Stimulated activated CD8-positive, alpha-beta memory T cell treated with anti-CD3 and anti-CD28 coated beads, Interleukin-4, amount 100 ng/mL, for 24 hours (primary cell): ENCODE measurements at places on chromosomes 16 and 17.

- no peak for DNase-seq
Observed at GRCh38 chr16:68356919-68357286, 46.1 kb downstream of the PRMT7 start.

DNA sequence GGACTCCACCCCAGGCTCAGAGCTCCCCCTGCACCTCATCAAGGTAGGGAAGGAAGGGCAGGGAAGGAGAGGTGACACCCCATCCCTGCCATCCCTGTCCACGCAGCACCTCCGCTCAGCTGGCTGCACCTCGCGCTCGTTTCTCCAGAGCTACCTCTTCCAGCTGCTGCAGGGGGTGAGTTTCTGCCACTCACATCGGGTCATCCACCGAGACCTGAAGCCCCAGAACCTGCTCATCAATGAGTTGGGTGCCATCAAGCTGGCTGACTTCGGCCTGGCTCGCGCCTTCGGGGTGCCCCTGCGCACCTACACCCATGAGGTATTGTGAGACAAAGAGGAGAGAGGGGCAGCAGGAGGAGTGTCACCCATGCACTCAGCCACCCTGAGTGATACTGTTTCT, 1.4 kb downstream of the CDK3 start:
- DNase-seq, result no peak

- no peak for DNase-seq
Observed at GRCh38 chr17:55740511-55741355, 10.1 kb upstream of the PCTP start.

- no peak for DNase-seq
Observed at GRCh38 chr16:87288753-87289362, 28.3 kb downstream of the C16orf95 start.

DNA sequence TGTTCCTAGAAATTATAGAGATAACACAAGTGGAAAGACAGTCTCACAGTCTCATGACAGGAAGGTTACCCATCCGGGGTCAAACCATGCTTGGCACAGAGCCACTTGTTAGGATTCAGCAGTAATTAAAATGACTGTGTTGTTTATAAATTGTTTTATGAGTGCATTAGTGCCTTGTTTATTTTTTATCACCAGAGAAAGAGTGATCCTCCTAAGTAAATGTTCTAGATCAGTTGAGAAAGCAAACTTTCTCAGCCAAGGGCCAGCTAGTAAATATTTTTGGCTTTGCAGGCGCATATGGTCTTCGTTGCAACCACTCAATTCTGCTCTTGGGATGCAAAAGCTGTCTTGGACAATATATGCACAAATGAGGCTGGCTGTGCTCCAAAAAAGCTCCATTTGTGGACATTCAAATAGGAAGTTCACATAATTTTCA, 253.9 kb upstream of the CACNG5 start:
- DNase-seq, result no peak

GRCh38 chr16:27433636-27434035, 31.7 kb downstream of the IL21R start:
- DNase-seq, result no peak

GRCh38 chr17:7233701-7234082, 625 bp downstream of the DVL2 start:
- DNase-seq, result no peak

DNA sequence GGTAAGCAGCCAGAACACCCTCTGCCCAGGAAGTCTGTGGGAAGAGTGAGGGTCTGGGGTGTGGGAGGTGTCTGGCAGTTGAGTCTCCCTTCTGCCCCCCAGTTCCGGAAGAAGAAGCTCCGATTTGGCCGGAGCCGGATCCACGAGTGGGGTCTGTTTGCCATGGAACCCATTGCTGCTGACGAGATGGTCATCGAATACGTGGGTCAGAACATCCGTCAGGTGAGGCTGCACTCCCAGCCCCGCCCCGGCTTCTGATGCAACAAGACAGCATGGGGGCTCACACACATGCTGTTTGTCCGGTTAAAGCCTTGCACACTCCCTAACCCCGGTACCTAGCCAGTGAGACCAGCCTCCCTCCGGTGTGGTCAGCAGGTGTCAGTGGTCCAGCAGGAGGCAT, 4.0 kb upstream of the HSD3B7 start:
- no peak for DNase-seq

- DNase-seq, result no peak
Observed at GRCh38 chr17:66684261-66684660, 150.7 kb upstream of the CACNG5 start.

DNA sequence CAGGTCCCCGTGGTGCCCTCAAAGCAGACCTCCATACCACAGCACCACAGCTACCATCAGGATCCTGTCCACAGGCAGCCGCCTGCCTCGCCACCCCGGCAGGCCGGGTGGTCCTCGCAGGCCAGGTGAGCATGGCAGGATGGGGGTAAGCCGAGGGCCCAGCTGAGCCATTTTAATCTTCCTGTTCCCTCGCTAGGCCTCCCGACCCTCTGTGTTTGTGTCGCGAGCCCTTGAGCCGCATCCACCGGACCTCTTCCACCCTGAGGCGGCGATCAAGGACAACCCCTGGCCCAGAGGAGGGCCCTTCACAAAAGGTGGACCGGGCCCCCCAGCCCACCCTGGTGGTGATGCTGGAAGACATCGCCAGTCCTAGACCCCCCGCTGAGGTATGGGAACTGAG, 2.0 kb downstream of the PRR14 start:
- no peak for DNase-seq

- DNase-seq, result no peak
Observed at GRCh38 chr17:75301049-75301448, 11.8 kb upstream of the SLC25A19 start.

DNA sequence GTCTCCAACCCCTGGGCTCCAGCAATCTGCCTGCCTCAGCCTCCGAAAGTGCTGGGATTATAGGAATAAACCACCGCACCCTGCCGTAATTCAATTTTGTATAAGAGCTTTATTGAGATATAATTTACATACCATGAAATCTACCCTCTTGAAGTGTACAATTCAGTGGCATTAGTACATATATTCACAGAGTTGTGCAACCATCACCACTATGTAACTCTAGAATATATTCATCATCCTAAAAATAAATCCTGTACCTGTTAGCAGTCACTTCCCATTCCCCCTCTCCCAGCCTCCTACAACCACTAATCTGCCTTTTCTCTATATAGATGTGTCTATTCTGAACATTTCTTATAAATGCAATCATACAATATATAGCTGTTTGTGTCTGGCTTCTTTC, 26.1 kb downstream of the TOM1L2 start:
- no peak for DNase-seq

GRCh38 chr17:79036596-79036995, 12.6 kb downstream of the C1QTNF1 start:
- no peak for DNase-seq

DNA sequence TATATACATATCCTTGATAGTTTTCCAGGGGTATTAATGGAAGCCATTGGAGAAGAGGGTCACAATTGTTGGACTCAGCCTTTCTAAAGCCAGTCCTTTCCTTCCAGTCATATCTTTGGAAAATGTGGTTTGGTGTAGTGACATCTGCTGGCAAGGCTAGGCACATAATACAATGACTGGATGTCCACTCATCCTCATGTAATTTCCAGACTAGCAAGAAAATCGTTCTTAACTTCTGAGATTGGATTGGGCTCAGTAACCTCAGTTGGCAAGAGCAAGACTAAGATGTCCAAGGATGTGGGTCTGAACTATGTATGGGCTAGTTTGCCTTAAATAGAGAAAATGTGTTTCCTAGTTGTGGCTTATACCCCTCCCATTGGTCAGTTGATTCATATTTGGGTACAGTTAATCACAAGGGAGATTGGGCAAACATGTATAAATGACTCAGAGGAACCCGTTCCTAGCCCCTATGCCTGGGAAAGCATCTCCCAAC, 8.7 kb upstream of the KAT7 start:
- DNase-seq, result no peak

GRCh38 chr17:31414550-31414918, 23.1 kb downstream of the RAB11FIP4 start:
- no peak for DNase-seq

GRCh38 chr17:7292194-7292593, 2.2 kb downstream of the YBX2 start:
- no peak for DNase-seq

DNA sequence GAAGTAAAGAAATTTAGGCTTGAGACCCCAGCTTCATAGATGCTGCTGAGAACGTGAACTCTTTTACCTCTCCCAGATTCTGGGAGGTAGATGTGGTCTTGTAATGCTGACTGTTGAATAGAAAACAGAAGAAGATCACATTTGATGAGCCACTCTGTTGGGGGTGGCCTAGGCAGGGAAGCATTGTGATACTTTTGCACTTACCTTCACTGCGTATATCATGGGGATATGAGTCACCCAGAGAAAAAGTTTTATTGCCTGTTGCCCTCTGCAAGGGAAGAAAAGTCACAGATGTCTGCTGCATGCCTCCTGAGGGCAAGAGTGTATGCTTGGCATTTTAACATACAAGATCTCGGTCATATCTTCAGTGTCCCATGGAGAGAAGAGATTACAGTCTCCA, 365.4 kb downstream of the SNX29 start:
- DNase-seq, result no peak

DNA sequence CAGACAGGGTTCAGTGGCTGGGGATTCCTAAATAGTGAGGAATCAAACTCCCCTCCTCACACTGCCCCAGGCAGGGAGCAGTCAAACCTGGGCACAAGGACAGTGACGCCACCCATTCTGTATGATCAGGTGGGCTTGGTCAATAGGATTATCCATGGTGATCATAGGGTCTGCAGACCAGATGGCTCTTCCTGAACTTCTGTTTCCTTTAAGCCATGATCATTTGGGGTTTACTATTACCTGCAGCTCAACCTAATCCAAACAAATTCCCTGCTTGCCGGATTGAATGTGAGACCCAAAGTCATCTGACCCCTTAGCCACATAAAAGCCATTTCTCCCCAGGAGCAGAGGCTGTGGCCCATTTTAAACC, 54.3 kb downstream of the PLXDC1 start:
- DNase-seq, result no peak

GRCh38 chr17:72788950-72789585, 303.4 kb downstream of the SLC39A11 start:
- DNase-seq, result no peak

DNA sequence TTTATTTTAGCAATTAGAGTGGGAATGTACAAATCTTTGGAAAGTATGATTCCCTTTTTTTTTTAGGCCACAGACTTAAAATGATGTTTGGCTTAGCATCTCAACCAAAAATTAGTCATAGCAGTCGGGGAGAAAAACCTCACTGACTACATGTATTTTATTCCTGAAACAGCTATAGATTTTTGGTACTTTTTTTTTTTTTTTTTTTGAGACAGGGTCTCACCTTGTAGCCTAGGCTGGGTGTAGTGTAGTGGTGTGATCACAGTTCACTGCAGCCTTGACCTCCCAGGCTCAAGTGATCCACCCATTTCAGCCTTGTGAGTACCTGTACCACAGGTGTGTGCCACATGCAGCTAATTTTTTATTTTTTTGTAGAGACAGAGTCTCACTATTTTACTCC, 23.4 kb downstream of the RNFT1 start:
- no peak for DNase-seq

GRCh38 chr17:40582328-40582901, 17.1 kb upstream of the CCR7 start:
- no peak for DNase-seq

DNA sequence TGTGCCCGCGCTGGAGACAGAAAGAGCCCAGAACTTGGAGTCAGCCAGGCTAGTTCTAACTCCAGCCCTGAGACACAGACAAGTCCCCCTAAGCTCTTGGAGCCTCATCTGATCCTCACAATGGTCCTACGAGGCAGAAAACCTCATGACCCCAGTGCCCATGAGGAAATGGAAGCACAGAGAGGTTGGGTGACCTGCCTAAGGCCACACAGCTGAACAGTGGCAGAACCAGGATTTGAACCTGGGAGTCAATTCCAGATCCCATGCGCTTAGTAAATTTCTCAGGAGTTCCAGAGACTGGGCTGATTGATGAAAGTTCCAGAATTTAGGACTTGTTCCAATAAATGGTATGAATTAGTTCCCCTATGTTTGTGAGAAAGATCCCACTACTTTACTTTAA, 39.0 kb upstream of the LITAF start:
- DNase-seq, result no peak

DNA sequence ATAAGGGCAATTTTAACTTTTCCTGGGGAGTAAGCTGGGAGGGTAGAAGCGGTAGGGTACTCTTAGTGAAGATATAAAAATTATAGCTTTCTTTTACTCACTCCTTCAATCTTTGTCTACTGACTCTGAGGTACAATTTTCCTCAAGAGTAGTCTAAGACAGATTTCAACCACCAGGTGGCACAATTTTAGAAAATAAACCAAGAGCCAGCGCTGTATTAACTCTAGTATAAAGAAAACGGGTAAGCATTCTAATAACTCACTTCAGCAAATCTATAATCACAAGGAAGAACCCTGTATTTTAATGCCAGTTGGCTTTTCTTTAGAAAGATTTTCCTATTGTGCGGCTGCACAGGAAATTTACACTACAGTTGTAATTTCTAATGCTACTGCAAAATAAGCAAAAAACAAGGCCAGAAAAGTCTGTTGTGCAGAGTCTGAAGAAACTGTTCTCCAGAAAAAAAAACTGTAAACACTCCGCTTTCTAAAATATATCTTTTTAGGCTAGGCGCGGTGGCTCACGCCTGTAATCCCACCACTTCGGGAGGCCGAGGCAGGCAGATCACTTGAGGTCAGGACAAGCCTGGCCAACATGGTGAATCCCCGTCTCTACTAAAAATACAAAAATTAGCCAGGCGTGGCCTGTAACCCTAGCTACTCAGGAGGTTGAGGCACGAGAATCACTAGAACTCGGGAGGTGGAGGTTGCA, 1.9 kb downstream of the CMC2 start:
- no peak for DNase-seq
